ENCODE measurements at places on chromosomes 3 and 15. TPM values are rescaled to one million over a fixed set of nuclear protein-coding genes. Genes with fewer than 3 reads are reported as not detected.

DNA sequence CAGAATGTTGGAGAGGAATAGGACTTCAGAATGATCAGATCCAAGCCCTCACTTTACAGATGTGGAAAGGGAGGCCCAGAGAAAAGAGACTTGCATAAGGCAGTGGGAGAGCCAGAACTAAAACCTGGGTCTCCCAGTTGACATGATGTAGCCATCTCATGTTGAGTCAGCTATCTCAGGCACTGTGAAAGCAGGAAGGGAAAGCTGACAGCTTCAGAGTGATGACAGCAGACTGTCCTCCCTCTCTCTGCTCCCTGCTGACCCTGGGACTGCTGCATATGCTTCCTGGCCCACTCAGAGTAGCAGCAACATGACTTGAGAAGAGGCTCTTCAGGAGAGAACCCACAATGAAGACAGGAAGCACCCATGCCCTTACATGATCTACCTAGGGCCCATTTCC, 14.7 kb downstream of the FHIT start:
- no peak for DNase-seq

CEMIP gene
- total RNA-seq, result 0.24 TPM

GRCh38 chr3:99418709-99419108, 219.7 kb upstream of the COL8A1 start:
- DNase-seq, result no peak

DNA sequence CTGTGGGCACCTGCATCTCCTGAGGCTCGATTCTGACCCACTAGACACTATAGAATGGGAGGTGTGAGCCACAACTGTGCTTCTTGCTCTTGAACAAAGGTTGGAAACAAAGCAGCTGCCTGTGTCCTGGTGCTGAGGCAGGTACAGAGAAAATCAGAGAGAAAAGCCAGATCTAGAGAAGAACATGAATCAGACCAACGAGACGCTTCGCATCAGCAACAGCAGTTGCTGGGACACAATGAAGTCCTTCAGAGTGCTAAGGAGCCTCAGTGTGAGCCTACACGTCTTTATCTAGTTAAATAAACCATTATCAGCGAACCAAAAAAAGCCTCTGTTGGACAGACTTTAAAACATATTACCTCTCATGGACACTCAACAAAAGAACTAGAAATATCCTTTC, 86.3 kb upstream of the MEX3B start:
- no peak for DNase-seq

DNA sequence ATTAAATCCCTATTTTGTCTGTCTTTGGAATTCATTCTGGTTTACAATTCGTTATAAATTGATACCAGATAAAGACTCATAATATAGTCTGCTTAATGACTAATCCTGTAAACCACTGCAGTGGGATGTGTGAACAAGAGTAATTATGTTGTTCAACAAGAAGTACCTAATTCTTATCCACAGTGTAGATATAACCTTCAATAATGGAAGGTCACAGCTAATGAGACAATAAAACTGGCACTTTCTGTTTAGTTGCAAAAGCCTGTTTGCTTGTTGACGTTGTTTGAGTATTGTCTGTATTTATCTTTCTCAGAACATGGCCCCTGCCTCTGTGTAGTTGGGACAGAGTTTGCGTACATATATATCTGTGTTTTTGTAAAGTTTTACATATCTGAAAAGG, 26.7 kb downstream of the PIAS1 start:
- DNase-seq, result no peak
